ENCODE measurements at places on chromosomes 5 and 9.

GRCh38 chr9:125513668-125514413 is 193.2 kb downstream of the MAPKAP1 start:
- no peak for DNase-seq

DNA sequence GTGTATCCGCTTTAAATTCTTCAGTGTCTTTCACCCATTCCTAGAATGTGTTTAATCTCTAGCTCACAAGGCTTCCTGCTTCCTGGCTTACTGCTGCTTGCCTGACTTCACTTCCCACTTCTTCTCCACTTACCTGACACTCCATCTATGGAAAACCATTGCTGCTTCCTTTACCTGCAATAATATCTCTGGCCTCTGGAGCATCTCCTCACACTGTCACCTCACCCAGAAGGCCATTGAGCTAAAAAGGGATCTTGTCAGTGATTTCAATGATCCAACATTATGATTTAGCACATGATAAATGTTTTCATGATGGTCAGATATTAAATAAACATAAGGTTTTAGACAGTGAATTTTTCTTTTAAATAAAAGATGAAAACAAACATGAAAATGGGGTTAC is 281.1 kb downstream of the MRPS30 start:
- DNase-seq = no peak

DNA sequence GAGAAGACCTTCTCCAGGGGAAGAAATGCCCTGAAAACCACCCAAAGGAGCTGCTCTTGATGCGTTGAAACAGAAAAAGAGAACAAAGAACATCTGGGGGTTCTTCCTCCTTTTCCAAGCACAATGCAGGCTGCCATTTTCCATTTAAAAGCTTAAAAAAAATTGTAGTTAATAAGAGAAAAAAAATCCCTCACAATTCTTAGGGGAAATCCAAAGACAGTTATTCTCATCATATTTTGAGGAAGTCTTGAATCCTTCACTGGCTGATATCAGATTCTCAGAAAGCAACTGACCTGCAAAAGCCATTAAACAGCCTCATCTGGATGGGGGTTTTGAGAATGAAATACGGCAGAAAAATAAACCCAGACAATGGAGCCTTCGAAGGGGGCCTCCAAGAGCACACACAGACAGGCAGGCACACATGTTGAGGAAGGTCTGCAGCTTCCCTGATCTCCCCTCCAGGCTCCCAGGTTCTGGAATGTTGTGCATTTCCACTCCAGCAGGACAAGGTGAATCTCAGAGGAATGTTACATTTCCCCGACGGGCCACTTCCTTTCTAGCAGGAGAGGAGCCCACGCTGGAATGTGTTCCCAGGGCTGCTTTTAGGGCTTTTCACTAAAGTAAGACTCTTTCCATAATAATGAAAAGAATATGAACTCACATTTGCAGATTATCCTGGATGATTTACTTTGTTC is 159.4 kb upstream of the S1PR3 start:
- DNase-seq = no peak

DNA sequence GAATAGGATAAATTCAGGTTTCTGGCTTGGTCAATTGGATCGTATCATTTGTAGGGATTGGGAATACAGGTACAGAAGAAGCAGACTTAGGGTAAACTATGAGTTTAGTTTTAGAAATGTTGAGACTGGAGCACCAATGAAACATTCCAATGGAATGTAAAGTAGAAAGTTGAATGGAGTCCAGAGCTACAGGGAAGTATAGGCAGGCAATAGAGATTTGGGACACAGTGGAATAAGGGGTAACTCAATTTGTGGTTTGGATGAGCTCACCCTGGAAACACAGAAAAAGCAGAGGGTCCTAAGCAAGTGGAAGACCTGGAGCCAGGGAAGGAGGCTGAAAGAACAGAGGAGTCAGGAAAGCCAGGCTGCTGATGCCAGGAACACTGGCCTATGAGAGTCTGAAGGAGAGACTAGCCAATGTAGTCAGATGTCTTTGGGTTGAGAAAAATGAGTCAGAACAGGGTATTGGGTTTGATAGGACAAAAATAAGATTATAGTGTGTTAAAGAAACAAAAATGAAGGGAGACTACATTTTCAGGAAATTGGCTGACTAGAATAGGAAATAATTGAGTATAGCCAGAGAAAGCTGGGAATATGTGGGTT is 72.8 kb downstream of the STARD4 start:
- DNase-seq = no peak

- no peak for DNase-seq
Observed at GRCh38 chr5:158822099-158822498, 277.6 kb downstream of the EBF1 start.

GRCh38 chr5:72539038-72539437 is 31.8 kb upstream of the ZNF366 start:
- DNase-seq = no peak

GRCh38 chr9:21121595-21122251 is 19.9 kb downstream of the IFNW1 start:
- no peak for DNase-seq

DNA sequence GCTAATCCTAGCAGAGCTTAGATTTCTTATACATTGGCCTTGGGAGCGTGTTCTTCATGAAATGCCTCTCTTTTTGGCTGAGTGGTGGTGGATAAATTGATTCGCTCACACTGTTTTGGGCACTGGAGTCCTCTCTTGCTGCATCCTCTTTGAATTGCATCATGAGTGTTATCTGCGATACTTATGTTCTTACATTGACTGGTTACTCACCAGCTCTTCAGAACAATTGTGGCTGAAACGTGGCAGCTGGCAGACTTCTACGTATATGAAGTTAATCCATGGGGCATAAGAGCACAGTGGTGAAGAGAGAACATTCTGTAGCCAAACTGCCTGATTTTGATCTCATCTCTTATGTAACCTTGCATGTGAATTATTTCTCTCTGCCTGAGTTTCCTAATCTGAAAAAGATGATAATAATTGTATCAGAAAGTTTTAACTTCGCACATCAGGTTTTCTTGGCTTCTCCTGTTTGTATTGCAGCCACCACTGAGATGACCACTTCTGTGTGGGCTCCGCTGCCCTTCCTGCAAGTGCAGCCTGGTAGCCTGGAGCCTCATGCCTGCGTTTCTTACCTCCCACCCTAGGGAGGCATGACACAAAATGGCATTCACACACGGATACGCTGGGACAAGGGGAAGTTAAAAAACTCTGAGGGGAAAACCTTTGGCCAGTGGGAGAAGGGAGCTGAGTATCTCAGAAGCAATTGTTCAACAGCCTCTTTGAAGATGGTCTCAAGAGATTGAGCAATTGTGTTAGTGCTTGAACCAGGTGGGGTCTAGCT is 295.2 kb downstream of the ARHGAP26 start:
- no peak for DNase-seq

GRCh38 chr9:137369911-137370764 is 52.8 kb downstream of the EXD3 start:
- DNase-seq = no peak

DNA sequence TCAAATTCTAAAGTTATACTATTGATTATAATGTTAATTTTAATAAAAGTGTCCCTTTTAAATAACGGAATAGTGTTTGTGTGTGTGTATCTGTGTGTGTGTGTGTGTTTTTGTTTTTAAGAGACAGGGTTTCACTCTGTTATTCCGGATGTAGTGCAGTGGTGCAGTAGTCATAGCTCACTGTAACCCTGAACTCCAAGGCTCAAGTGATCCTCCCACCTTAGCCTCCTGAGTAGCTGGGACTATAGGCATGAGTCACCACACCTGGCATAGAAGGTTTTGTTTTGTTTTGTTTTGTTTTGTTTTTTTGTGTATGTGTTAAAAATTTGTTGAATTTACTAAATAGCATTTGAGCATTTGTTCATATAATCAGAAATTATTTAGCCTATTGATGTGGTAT is 64.6 kb downstream of the YTHDC2 start:
- no peak for DNase-seq

GRCh38 chr9:76115982-76116646 is 225.6 kb downstream of the PCSK5 start:
- no peak for DNase-seq

DNA sequence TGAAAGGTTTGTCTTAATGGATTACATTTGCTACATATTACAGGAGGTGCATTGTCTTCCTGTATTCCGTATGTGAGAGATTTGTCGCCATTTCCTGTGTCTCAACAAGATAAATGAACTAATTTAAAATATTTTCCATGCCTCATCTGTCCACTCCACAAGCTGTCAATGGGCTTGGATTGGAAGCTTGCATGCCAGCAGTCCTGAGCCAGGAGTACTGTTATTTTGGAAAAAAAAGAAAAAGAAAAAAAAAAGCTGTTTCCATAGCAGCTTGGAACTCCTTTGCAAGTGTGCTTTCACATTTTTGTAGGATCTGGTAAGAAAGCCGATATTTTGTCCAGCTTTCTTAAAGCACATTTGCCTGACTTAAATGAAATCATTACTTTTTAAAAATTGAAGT is 330.8 kb downstream of the KDM4C start:
- no peak for DNase-seq

DNA sequence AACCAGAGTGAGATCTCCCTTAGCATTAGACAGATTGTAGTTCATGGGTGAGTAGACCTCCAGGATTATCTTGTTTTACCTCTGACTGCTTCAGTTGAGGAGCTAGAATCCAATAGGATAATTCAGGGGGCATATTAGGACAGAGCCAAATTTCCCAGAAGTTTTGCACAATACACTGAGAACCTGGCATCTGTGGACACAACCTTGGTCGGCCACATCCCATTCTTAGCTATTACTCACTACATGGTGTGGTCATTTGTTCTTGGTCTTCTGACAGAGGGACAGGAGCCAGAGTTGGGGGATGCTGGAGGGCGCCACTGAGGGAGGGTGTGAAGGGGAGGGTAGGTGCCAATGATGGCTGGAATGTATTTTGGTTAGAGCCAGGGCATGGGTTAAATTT is 66.6 kb downstream of the NPR3 start:
- no peak for DNase-seq

- DNase-seq = no peak
Observed at GRCh38 chr5:14240359-14240758, 97.2 kb downstream of the TRIO start.

GRCh38 chr5:110769000-110769681 is 30.3 kb downstream of the SLC25A46 start:
- DNase-seq = no peak

- DNase-seq = no peak
Observed at GRCh38 chr5:73229271-73229670, 56.3 kb downstream of the TMEM174 start.

DNA sequence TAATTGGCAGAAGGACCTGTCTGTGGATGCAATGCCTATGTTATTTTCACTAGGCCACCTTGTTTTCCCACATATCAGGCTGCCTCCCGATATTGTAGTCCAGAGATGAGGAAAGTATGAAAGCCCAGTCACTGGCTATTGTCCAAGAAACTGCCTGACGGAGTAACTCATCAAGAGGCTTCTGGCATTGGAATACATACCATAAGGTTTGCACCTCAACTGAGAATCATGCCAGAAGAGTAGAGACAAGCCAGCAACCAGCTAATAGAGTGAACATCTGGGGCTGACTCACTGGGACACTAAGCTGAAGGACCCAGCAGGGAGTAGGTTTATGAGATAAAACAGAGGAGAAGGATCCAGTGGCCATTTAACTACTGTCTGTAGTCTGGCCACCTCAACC is 137.2 kb upstream of the FST start:
- no peak for DNase-seq

GRCh38 chr5:127013407-127013806 is 17.0 kb downstream of the MARCHF3 start:
- no peak for DNase-seq

GRCh38 chr5:95984287-95984938 is 22.8 kb upstream of the ELL2 start:
- DNase-seq = no peak

DNA sequence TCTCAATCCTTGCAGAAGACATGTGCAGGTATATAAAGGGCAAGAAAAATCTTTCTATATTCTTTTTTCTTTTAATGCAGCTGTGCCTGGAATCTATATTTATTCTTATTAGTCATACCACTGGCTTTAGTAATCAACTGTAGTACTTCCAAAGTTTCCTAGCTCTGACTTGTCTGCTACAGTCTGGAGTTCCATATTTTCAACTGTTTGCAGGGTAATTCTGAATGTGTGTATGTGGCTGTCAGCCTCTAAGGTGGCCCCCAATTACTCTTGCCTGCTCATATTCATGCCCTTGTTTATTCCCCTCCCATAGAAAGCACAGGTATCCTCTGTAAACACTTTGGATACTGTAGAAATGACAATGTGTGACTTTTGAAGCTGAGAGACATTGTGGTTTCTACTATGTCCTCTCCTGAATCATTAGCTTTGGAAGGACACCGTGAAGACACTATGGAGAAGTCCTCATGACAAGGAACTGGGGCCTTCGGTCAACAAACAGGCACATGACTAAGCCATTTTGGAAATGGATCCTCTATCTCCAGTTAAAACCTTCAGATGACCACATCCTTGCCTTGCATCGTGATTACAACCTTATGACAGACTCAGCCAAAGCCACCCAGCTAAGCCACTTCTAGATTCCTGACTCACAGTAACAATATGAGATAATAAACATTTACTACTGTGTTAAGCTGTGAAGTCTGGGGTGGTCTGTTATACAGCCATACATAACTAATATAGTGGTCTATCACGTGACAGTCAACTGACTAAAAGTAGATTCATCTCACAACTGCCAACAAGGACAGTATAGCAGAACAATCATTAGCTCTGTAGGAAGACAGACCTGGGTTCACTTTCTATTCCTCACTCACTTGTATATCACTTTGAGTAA is 49.5 kb upstream of the SUSD1 start:
- no peak for DNase-seq

GRCh38 chr5:141914199-141914743 is 9.4 kb upstream of the DELE1 start:
- DNase-seq = no peak

DNA sequence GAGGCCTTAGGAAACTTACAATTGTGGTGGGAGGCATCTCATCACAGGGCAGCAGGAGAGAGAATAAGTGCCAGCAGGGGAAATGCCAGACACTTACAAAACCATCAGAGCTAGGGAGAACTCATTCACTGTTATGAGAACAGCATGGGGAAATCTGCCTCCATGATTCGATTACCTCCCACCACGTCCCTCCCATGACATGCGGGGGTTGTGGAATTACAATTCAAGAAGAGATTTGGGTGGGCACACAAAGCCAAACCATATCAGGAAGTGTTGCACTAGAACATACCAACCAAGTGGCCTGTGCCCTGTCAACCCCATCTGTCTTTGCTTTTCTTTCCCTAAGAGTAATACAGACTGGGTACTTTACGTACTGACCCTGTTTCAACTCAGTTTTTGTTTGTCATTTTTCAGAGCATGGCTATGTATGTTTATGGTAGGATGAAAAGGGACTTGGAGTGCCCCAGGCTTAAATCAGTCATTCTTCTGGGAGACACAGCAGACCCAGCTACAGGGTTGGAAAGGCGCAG is 58.3 kb upstream of the TGFBR1 start:
- no peak for DNase-seq

GRCh38 chr5:11524188-11524587 is 380.1 kb downstream of the CTNND2 start:
- no peak for DNase-seq

DNA sequence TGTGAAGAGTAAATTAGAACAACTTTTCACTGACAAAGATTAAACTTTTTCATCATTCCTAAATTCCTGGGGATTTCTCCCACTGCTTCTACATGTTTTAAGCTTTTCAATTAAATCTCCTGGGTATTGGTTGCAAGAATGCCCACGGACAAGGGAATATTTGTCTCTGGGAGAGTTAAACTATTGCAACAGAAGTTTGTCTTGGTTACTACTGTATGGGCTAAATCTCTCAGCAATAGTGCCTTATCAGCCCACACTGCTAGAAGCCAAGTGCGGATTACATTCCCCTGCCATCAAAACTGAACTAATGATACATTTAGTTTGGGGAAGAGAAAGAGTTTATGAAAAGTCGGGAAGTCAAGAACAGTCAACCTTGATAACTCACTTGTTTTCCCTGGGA is 528.2 kb upstream of the C9orf72 start:
- no peak for DNase-seq
